ENCODE measurements at places on chromosomes 16 and 17.

DNA sequence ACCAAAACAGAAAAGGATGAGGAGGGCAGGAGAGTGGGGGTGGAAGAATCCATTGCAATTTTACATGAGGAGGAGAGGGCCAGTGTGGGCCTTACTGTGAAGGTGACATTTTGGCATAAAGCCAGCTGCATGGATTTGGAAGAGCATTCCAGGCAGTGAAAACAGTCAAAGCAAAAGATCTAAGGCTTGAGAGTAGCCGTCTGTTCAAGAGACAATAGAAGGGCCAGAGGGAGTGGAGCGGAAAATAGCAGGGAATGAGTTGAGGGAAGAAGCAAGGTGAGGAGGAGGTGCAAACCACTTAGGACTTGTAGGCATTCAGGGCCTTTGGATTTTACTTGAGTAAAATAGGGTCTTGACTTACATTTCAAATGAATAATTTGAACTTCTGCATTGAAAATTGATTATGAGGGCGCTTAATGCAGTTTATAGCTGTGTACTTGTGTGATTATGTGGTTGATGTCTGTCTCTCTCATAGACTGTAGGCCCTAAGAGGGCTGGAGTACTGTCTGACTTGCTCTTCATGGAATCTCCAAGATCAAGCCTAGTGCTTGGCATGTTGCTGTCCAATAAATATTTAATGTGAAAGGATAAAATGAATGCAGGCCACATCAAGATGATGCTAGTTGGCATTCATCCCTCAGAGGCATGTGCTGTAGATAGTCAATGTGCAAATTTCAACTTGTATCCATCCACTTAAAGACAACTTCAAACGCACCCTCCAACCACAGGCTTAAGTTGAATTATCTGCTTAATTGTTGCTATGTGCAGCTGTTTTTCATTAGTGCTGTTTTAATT is 772.1 kb upstream of the RBFOX1 start:
- no peak for DNase-seq

DNA sequence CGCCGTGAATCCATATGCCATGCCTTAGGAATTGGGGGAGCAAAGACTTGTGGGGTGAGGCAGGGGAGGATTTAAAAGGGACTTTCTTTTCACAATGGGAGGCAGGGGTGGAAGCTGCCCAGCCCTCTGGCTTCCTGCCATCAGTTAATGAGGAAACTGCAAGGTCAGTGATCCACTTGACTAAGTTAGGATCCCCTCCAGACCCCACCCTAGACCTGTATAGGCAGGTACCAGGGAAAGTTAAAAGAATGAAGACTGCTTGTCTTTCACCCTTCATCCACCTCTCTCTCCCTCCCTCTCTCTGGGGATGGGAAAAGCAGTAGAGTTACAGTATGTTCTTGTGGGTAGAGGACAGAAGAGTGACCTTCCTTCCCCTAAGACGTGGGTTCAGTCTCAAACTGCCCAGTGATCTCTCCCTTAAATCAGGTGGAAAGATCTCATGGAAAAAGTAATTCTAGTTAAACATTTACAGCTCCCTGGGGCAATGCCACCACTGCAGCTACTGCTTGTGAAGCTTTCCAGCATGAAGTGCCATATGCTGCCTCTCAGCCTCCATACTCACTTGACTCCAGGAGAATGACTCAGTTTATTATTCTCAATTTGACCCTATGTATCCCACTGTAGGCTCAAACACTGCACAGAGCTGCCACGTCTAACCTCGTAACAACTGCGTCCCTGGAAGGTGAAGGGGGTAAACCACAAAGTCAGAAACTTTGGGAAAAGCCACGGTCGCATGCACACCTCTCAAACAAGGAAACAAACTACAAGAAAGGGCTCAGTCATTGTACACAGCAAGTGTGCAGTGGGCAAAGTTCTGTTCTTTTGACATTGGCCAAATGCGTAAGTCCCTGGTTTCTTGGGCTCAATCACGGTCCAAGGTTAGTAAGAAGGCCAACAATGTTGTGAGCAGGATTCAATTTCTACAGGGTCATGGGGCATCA is 1.2 kb downstream of the COA3 start:
- DNase-seq = no peak

- DNase-seq = no peak
Measured at GRCh38 chr17:36731811-36732210, 130.4 kb downstream of the MRM1 start.

GRCh38 chr17:78360371-78361224 is 721 bp upstream of the SOCS3 start:
- DNase-seq = peak; percentile 63

GRCh38 chr16:92431-93339 is 14.7 kb downstream of the MPG start:
- no peak for DNase-seq

DNA sequence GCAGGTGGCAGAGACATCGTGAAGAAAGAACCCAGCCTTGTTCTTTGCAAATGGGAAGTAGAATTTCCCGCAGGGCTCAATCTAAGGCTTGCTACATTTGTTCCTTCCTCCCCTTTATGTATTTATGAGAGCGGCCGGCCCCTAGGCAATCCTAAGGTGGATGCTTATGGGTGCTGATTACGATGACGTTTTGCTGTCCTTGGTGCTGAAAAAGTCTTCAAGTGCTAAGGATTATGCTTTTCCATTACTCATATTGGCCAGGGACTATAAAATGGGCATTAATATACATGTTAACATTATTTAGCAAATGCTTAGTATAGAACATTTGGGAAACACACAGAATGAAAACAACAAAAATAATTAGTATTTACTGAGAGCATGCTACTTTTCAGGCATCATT is 313.3 kb upstream of the XYLT1 start:
- no peak for DNase-seq

DNA sequence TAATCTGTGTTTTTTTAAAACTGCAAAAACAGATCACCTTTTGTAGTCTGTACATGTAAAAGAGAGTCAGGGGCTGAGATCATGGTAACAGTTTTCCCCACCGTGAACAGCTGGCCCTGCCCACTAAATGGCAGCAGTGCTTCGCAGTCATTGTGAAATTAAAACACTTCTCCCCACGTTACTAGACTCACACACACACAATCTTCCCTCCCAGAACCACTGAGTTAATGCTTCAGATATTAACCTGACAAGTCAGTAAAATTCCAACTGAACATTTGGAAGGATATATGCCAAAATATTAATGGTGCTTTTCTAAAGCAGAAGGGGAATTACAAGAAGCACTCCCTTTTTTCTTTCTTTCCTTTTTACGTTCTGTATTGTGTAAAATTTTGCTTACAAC is 1.2 kb upstream of the CD300LG start:
- no peak for DNase-seq

DNA sequence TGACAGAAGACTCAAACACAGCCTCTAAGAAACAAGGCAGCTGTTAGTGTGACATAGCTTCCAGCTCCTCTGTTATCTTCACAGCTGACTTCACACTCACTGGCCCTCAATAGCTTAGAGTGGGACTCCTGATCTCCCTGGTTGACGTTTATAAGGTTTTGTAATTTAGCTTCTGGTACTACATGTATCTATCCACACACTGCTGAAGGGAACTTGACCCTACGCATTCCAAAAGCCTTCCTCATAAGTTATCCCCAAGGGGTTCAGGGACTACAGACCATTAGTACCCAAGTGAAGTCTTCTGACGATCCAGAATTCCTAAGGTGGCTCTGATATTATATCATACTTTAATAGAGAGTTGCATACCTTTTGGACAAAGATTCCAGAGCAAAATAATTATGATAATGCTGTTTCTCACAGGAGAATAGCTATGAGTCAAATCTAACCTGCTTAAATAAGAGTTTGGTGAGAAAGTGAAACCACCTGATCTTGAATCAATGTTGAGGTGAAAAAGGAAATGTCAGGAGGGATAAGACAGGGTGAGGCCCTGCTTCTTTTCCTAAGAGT is 14.5 kb downstream of the ACACA start:
- no peak for DNase-seq

DNA sequence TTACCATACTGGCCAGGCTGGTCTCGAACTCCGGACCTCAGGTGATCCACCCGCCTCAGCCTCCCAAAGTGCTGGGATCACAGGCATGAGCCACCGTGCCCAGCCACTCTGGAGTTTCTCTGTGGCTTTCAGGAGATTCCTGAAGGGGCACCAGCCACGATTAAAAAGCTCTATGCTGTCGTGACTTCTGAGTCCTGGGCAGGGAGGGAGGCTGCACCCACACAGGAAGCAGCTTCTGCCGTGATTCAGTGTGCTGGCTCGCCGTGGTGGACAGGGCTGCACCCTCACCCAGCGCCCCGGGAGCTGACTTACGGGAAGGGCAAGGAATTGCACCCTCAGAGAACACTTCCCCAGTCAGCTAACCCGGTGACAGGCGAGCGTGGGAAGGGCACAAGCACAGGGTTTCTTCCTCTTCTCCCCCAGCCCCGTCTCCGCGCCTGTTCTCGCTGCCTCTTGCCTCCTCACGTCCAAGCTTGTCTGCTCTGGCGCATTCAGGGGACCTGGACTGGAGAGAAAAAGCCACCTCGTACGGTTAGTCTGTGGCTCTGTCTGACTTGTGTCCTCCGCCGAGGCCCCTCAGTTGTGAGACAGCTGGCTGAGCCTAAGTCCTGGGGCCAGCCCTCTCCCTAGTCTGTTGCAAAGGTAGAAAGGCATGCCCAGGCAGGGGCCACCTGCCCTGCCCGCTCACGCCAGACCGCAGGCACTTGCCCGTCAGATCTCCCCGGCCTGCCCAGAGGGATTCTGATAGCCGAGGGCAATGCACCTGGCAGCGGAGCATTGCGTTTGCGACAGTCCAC is 145.0 kb downstream of the SEC14L1 start:
- DNase-seq = no peak

DNA sequence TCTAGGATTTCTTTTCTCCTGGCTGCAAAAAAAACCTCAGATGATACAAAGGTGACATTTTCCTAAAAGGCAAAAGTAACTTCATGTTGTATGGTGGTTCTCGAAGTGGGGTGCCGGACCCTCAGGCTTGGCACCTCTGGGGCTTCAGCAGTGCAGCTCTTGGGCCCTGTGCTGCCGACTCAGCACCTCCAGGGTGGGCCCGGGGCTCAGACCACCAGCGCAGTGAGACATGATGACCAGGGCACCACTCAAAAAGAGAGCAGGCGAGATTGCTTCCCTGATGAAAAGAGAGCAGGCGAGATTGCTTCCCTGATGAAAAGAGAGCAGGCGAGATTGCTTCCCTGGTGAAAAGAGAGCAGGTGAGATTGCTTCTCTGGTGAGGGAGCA is 98.7 kb upstream of the ZNF750 start:
- DNase-seq = no peak

Measured in GOT3 (cell line).